Stimulated activated CD4-positive, alpha-beta T cell treated with anti-CD3 and anti-CD28 coated beads, Interleukin-4, amount 100 ng/mL, for 1 hour (primary cell): ENCODE measurements at places on chromosomes 3 and 15.

DNA sequence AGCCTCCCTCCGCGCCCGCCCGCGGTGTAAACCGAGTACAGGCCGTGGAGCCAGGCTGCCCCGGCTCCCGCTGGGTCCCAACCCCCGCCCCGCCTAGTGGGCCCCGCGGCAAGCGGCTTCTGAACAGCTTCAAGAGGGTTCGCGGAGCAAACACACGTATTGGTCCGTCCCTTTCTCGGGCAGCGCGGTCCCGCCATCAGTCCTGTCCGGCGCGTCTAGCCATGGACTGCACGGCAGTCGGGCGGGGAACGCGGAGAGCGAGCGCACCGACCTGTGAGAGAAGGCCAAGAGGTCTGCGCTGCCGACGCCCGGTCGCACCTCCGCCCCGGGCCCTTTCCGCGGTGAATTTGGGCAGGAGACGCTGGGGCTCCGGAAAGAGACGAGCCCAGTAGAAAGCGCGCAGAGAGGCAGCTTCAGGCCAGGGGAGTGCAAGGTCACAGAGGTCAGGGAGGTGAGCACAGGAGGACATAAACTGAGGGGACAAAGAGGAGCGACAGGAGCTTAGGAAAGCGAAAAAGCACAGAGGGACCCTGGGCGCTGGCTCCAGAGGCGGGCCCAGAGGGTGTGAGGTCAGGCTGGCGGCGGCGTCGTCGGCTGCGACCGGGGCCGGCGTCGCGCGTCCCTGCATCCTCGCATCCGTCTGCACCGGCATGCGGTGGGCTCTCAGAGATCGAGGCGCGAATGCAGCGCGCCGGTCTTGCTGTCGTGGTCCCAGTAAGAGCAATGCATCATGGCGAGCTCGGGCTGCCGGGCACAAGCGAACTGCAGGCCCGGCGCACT, 1.8 kb downstream of the FOXL2 start:
- DNase-seq: peak; percentile 38

- no peak for DNase-seq
Measured at GRCh38 chr3:38519000-38519399, 22.9 kb downstream of the EXOG start.

- DNase-seq: no peak
Measured at GRCh38 chr3:150472421-150472820, 64.3 kb downstream of the TSC22D2 start.

GRCh38 chr15:99677540-99678134, 55.6 kb downstream of the LYSMD4 start:
- no peak for DNase-seq

- no peak for DNase-seq
Measured at GRCh38 chr3:158314426-158315357, 204.8 kb downstream of the RSRC1 start.

DNA sequence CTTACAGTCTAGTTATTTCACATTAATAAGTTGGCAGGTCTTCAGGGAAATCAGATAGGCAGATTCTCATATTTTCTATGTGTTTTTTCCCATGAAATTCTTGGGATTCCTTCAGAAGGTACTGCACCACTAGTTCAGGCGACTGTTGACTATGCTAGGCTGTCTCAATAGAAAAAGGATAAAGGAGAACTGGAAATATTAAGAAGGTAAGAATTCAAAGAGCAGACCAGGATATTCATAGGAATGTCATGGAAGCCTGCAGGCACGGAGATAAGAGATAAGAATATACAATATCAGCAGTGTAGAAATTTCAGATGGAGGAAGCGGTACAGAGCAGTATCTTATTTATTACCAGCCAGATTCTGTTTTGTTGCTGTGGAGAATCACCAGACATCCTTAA, 432.1 kb upstream of the MDFIC2 start:
- DNase-seq: no peak

DNA sequence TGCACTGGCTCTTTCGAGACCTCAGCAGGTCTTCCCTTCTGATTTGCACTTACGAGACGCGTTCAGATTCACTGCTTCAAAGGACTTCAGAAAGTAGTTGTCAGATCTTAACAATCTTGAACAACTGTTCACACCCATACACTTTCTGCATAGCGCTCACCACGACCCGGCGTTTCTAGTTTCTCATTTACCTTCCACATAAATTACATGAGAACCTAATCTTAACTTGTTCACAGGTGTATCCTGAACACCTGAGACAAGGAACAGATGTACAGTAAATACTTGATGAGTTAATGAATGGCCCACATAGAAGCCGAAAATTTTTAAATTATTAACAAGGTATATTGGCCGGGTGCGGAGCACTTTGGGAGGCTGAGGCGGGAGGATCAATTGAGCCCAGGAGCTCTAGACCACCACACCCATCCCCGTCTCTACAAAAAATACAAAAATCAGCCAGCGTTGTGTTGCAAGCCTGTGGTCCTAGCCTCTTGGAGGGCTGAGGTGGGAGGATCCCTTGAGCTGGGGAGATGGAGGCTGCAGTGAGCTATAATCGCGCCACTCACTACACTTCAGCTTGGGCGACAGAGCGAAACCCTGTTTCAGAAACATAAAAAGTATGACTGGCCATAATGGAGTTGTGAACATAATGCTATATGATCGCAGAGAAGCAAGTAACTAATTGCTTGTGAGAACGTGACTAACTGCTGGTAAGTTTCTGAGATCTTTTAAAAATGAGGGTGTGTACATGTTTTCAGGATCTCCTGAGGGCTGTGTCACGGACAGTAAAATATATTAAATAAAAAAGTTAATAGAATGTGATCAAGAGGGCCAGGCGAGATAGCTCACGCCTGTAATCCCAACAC, 984 bp upstream of the SMARCC1 start:
- DNase-seq: no peak

DNA sequence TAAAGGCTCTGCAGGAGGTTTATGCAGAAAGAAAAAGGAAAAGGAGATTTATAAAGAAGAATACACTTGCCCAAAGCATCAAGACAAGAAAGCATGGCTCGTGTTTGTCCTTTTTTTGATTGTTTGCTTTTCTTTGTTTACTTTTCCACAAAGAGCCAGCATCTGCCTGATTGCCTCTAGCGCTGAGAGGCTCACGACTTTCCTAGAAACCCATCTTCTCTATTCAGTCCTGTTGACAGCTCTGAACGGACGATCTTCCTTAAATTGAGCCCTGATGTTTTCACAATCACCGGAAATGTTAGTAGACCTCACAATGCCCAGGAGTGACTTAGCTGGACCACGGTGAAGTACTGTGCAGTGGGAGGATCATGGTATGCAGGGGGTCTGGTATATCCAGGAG, 12.4 kb downstream of the GP5 start:
- DNase-seq: no peak

DNA sequence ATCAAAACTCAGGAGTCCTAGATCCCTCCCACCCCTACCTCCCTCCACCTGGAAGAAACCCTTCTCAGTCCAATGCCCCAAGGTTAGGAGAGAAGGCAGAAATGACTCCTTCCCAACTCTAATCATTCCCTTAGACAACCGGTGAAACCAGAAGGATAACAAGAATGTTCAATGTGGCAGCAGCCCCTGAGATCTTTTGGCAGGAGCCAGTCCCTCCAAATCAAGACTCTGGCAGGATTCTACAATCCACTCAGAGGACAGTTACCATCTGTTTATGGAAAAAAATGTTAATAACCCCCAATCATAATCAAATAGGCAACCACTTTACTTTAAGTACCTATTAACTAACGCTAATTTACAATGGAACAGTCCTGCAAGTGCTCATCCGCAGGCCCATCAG, 136.5 kb downstream of the NTRK3 start:
- no peak for DNase-seq

DNA sequence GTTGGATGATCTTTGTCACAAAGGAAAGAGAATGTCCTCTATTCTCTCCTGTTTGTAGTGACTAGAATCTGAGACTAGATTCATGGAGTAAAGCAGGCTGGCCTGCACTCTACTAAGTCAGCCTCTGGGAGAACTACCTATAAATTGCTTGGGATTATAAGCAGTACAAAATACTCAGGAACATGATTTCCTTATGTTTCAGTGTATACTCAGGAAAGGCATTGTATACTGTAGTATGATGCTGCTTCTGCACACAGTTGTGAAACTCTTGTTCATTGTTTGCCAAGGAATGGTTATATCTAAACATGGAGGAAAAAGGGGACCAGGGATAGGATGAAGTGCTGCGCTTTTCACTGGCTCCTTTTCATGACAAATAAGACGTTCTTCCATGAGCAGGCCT, 49.2 kb downstream of the OXSR1 start:
- no peak for DNase-seq

DNA sequence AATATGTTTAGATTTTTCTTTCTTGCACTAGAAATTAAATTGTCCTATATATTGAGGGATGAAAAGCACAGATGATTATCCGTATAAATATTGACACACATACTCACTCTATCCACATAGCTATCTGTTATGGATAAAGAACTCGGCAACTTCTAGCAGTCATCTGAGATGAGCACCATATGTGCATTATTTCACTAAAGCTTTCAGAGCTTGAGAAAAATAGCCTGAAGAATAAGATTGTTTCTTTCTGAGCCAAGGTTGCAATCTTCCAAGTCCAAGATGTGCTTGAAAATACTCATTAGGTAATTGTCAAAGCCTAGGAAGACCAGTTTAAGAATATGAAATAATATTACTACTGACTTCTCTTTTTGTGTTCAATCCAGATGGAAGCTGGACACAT, 40.5 kb downstream of the COL8A1 start:
- DNase-seq: no peak

GRCh38 chr3:63878394-63879060, 14.9 kb downstream of the ATXN7 start:
- DNase-seq: no peak

- DNase-seq: peak; percentile 25
Measured at GRCh38 chr15:52331490-52332240, 36.1 kb upstream of the MYO5C start.

GRCh38 chr3:181133832-181134231, 144.3 kb upstream of the DNAJC19 start:
- no peak for DNase-seq

DNA sequence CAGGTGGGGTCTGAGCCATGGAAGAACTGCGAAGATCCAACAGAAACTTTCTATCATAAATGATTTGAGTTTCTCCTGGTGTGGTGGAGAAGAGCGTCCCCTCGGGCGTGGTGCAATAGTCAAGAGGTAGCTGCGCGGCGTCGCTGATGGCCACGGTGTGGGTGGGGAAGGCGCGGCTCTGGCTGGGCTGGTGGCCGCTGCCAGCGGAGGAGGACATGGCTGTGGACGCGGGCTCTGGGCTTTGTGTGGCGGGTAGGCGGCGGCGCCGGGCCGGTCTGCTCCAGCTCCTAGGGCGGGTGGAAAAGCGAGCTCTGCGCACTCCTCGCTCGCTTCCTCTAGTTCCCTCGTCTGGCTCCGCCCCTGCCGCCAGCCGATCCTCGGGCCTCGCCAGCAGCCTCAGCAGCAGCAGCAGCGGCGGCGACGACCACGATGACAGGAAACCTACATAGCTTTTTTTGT, 5.9 kb downstream of the STARD9 start:
- DNase-seq: peak; percentile 77

DNA sequence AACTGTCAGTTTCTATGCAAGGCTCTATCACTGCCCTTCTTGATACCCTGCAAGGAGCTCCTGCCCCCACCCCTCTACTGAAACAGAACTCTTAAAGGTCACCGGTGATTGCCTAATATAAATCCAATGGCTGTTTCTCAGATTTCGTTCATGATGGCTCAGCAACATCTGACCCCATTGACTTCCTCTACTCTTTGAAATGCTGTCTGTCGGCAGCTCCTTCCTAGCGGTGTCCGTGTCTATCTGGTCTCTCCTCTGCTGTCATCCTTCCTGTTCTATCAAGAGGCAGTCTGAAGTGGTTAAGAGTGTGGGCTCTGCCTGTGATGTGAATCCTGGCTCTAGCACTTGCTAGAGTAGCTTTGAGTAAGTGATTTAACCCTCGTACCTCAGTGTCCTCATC, 5.5 kb downstream of the TMEM266 start:
- DNase-seq: no peak

- no peak for DNase-seq
Measured at GRCh38 chr3:127464642-127465041, 125.9 kb downstream of the TPRA1 start.

DNA sequence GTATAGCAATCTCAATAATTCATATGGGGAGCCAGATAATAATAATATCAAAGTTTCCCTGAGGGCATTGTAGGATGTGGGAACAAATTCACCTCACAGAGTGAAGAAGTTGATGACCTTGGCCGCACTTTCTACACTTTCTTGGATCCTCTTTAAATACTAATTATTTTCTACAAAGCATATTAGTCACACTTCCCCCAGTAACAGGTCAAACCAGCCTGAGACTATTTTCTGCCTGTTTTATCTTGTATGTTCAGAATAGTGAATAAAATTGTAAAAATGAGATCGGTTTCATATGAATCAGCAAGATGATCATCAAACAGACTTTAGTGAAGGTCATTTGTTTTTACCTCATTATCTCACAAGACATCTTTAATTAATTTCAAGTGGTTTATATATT, 2.3 kb upstream of the OR5K3 start:
- DNase-seq: no peak

- DNase-seq: no peak
Measured at GRCh38 chr15:96046620-96047240, 283.8 kb upstream of the NR2F2 start.

DNA sequence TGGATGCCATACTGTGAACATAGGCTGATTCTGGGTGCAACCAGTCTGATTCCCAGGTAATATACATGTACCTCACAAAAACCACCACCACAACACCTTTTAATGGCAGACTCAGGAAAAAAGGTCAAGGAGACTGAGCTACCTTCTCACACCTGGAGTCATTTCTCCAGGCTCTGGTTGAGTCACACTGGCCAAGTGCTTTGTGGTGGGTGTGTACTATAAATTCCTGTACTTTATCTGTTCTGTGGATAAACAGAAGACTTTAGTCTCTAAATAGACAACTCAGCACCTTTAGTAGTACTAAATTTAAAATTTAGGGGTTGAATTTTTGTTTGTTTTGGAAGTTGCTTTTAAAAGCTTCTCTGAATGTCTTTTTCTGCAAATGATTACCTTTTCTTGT, 46.7 kb downstream of the TOP2B start:
- no peak for DNase-seq

DNA sequence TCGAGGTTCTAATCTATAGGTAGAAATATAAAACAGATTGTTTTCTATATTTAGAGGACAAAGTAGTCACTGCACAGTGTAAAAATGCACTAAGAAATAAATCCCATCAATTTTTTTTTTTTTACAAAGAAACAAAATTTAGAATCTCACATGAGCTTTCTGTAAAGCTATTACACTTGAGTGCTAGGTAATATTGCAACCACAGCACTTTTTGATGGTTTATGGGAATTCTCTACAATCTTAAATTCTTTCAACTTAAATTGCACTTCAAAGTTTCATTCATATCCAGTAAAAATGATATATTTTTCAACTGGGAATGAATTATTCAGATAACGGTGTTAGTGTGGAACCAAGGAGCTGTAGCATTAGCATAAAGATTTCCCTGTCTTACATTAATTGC, 1035.4 kb downstream of the SQOR start:
- DNase-seq: no peak

DNA sequence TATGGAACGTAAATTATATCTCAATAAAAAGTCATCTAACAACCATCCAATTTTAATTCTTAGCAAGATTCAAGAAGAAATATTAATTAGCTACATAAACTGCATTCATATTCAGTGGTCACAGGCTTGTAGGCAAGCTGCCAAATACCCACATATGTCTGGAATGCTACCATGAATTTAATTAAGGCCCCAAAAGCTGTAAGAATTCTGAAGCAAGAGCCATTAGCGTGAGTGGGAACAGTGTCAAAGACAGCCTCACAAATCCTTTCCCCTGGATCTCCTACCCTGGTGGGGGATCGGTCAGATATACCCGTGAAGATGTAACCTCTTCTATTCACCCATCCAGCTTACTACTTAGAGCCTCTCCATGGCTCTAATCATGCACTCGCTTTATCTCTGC, 40.0 kb downstream of the ATG7 start:
- DNase-seq: no peak

- no peak for DNase-seq
Measured at GRCh38 chr3:109713288-109713687, 375.9 kb upstream of the DPPA4 start.
